Stomach (tissue), 19 donors: ENCODE measurements at places on chromosomes 5 and 9.

- H3K4me3 ChIP-seq = no peak overlapping the region
- no peak for DNase-seq
- H3K36me3 ChIP-seq = no peaks in the 10 kb centered on the region
- no peak overlapping the region for H3K27ac ChIP-seq
Measured at GRCh38 chr9:133950192-133950591, 41.9 kb downstream of the VAV2 start.

DNA sequence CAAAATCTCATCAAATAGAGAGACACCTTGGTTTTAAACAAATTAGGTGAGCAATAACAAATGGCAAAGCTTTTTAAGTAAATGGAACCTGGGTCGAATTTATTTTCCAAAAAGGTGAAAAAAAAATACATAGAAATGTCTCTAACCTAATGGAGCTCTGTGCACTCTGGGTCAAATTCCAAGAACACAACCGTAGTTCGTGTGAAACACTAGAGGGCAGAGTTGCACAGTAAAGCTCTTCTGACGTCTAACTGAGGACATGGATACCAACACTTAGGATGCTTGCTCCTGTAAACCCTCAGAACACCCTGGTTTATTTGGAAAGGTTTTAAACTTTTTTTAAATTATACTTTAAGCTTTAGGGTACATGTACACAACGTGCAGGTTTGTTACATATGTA, 18.9 kb downstream of the MARCHF11 start:
- no peaks in the 10 kb centered on the region for H3K4me1 ChIP-seq
- H3K36me3 ChIP-seq = no peaks in the 10 kb centered on the region
- H3K4me3 ChIP-seq = no peak overlapping the region

- no peaks in the 10 kb centered on the region for H3K4me1 ChIP-seq
- no peak overlapping the region for H3K27ac ChIP-seq
- DNase-seq = no peak
- no peak overlapping the region for H3K4me3 ChIP-seq
- H3K27me3 ChIP-seq = no peaks in the 10 kb centered on the region
Measured at GRCh38 chr9:38281196-38281595, 111.3 kb upstream of the ALDH1B1 start.

DNA sequence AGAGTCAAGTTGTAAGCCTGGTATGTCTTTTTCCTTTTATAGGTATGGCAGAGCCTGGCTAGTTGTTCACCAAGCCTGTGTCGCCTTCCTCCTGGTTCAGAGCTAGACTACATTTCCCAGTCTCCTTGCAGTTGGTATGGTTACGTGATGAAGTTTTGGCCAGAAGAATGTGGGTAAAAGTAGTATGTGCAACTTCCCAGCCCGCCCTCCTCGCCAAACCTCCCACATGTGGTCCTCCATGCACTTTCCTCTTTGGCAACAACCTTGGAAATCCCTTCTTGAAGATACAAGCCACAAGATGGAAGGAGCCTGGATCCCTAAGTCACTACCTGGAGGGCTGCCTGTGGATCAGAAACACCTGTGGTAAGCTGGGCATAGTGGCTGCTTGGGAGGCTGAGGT, 36.0 kb upstream of the MSH3 start:
- no peaks in the 10 kb centered on the region for H3K4me1 ChIP-seq
- H3K4me3 ChIP-seq = no peak overlapping the region
- DNase-seq = no peak
- no peaks in the 10 kb centered on the region for H3K27me3 ChIP-seq
- H3K36me3 ChIP-seq = no peaks in the 10 kb centered on the region
- H3K27ac ChIP-seq = no peak overlapping the region
